Activated CD8-positive, alpha-beta memory T cell treated with anti-CD3 and anti-CD28 coated beads for 1 hour (primary cell): ENCODE measurements at places on chromosomes 7 and 10.

DNA sequence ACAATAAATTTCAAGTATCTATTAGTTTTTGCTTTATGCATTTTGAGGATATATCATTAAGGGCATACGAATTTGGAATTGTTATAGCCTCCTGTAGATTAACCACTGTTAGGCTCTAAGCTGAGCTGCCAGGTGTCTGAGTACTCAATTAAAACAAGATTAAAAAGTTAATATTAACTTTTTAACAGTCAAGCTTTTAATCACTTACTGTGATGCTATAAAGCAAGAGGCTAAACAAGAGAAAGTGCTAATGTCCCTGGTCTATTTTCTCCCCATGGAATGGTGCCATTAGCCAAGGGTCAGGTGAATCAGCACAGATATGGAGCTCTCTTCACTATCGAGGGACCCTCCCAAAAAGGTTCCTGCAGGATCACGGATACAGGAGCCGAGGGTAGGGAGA, 9.7 kb downstream of the GSAP start:
- no peak for DNase-seq

- DNase-seq: no peak
Observed at GRCh38 chr7:122553761-122554160, 145.2 kb downstream of the RNF133 start.

DNA sequence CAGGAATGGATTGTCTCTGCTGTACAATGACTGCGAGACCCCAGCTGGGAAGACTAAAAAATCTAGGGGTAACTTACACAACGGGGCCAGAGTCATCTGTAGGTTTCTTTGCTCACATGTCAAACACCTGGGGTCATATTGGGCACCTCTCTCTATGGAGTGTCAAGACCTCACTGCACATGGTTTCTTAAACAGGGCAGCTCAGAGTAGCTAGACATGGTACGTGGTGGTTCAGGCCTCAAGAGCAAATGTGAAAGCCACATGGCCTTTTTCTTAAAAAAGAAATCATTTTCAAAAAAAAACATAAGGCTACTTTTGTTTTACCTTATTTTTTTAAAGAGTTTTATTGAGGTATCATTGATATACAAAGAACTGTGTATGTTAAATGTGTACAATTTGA, 162.2 kb upstream of the ITGB1 start:
- DNase-seq: no peak

GRCh38 chr10:95121904-95122303, 52.6 kb upstream of the CYP2C8 start:
- DNase-seq: no peak

DNA sequence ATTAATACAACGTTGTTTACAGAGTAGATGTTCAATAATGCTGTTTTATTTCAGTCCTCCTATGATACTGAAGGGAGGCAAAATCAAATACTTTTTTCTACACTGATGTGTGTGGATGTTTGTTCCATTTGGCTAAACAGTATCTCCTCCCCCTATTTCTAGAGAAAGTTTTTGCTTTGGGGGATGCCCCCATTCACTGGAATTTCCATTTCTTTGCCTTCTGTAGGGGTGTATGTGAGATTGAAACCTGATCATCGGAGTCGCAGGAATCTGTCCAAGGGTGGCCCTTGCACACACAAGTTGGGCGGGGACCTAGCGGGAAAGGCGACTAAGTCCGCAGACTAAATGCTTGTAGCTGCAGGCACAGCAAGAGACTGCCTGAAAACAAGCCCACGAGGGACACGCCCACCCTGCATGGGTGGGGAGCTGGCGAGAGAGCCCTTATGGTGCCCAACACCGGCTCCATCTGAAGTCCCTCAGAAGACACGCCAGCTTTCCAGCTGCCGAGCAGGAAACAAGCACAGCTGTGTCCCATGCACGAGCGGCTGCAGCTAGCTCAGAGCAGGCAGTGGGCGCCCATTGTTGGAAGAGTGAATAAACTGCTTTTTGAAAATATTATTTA, 58.0 kb downstream of the ESYT2 start:
- DNase-seq: no peak

- DNase-seq: no peak
Observed at GRCh38 chr10:71727738-71728737, 8.5 kb upstream of the C10orf105 start.

DNA sequence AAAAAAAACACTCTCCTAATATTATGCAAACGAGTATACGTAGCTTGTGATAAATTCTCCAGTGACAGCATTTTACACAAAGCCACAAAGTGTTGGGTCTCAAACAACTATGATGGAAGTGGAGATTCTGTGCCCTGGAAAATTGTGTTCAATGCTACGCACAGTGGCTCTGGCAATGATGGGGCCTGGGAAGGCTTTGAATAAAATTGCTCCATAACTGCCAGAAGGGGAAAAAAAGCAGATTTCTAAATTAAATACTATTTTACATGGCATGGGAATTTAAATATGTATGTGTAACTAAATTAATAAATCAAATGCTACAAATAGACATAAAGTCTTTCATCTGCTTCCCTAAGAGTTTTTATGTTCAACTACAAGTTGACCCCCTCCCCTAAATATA, 306.7 kb downstream of the GRID1 start:
- DNase-seq: no peak

DNA sequence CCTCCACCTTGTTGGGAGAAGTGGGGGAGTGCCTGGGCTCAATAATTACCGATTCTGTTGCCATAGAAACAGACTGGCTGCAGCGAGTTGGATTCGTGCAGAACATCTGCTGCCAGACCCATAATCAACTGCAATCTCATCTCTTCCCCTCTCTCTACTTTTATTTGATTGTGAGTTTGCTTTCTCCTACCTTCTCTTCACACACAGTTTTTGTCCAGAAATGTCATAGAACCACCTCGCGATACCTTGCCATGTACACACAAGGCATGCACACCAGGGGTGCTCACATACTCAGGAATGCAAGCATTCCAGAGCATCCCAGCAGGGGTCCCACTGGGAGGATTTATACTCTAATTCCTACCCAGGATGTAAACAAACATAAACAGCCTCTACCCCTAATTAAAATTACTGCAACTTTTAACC, 262.2 kb upstream of the AOAH start:
- DNase-seq: no peak

- no peak for DNase-seq
Observed at GRCh38 chr10:3524086-3524960, 260.7 kb downstream of the KLF6 start.

DNA sequence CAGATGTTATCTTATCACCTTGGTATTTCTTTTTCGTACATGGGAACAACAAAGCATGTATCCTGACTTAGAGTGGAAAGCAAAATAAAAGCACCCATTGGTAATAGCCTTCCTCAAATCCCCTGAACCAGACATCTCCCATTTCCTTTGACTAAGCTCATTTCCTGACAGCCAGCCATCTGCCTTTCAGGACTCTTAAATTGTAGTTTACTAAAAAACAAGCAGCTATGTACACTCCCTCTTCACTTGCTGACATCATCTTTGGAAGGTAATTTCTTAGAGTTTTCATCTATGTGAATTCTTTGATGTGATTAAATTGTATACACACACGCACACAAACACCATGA, 40.7 kb downstream of the ARL4A start:
- no peak for DNase-seq

DNA sequence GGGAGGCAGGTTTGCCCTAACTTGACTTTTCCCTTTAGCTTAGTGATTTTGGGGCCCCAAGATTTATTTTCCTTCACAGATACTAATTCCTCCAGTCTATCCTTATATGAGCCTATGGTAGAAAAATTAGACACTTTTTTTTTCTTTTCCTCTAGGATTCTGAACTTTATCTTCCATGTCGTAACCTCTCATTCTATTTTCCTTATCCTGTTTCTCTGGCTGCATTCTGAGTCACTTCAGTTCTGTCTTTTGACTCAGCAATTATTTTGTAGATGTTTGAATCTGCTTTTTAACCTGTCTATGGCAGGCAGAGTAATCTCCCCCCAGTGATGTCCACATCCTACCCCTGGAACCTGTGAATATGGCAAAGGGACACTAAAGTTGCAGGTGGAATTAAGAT, 7.1 kb upstream of the NOD1 start:
- no peak for DNase-seq

GRCh38 chr7:132939495-132939894, 142.4 kb downstream of the CHCHD3 start:
- no peak for DNase-seq

DNA sequence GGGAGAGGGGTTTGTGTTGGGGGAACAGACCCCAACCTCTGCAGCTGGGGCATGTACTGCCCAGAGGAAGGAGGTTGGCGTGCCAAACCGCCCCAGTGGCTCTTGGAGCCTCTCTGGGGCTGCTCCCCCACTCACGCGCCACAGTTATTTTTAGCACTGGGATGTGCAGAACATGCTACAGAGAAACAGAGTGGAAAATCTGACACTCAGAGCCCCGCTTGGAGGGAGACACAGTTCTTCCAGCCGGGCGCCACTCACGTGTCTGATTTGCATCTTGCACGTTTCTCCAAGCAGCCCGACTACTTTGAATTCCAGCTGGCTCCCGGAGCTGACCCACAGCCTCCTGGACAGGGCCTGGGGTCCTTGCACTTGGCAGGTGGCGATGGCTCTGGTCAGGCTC, 182.0 kb downstream of the RPS24 start:
- no peak for DNase-seq

- no peak for DNase-seq
Observed at GRCh38 chr10:57864765-57865680, 402.7 kb downstream of the IPMK start.

DNA sequence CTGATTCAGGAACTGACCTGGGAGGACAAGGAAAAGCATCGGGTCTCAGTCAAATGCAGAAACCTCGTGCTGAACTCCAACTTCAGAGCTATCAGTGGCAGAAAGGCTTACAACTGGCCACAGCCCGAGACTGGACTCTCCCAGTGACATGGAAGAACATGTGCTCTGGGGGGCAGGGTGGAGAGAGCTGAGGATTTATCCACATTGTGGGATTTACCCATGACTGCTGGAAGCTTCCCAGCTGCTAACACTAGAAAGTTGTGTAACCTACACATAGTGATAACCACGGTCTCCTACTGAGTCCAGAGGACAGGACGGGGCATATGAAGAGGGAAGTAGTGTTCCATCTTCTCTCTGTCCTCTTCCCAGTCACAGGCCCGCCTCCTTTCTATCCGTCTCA, 103.4 kb downstream of the ITIH5 start:
- DNase-seq: no peak

DNA sequence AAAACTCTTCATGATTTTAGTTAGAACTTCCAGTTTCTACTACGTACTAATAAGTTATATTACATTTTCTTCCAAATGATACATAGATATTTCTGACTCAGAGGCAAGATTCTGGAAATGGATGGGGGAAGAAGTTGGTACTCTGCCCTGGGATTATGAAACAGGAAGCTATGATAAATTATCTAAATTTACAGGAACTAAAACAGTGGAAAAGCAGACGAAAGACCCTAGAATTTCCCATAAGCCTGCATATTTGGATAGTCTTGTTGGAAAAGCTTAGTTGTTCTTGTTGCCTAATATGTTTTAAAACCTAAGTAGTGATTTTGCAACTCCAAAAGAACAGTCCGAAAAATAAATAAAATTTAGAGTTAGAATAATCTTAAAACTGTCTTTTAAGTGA, 21.8 kb downstream of the CFAP69 start:
- DNase-seq: no peak

DNA sequence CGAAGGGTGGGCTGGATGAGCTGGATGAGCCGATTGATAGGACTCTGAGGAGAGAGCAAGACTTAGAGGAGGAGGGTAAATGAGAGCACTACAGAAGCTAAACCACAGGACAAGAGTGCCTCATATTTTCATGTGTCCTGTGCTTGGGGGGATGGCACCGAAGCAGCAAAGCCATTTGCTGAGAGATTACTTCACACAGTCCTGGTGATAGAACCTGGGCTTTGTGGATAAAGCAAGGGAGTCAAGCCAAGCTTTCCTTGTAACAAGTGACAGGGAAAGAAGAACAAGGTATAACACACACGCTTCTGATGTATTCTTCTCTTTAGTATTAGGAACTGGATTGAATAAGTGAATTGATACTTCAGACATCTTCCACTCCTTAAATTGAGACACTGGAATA, 253.7 kb downstream of the ANKRD7 start:
- no peak for DNase-seq

DNA sequence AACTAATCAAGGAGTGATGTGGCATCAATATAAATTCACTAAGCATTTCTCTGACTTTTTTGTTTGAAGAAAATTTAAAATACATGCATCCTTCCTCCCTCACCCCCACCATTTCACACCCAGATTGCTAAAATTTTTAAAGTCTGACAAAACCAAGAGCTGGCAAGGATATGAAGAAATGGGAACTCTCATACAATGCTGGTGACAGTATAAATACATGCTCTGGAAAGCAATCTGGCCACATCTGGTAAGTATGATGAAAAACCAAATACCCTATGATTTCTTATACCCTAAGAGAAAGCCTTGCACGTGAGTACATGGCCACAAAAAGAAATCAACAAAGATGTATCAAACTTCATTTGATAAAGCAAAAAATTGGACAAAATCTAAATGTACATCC, 31.2 kb downstream of the P4HA1 start:
- no peak for DNase-seq

- DNase-seq: no peak
Observed at GRCh38 chr10:9140373-9140772, 1085.9 kb downstream of the GATA3 start.

DNA sequence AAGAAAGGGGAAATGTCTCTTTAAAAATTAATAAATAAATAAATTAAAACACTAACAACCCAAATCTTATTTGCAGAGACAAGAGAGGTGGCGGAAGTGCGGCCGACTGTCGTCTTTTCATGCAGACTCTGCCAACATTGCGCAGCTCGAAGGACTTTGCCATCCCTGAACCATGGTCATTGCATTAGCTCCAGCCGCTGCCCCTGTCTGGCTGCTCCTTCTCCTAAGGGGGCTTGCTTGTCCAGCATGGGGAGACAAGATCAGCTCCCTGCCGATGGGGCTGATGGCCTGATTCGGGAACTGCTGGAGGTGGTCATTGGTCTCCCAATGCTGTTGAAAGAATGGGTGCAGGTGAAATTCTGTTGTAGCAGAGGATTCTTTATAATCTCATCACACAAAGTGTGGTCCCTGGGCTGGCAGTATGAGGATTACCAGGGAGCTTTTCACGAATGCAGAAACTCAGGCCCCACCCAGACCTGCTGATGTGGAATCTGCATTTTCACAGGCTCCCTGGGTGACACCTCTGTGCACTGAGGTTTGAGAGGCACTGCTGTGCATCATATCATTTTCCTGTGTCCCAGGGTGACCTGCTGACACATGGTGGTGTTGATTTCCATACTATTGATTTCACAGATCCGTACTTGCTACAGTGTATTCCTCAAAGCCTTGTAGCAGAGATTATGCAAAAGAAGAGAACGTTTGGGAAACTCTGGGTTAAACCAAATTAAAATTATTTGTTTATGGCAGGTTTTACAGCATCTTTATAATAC, 172.4 kb upstream of the ZMIZ1 start:
- no peak for DNase-seq

DNA sequence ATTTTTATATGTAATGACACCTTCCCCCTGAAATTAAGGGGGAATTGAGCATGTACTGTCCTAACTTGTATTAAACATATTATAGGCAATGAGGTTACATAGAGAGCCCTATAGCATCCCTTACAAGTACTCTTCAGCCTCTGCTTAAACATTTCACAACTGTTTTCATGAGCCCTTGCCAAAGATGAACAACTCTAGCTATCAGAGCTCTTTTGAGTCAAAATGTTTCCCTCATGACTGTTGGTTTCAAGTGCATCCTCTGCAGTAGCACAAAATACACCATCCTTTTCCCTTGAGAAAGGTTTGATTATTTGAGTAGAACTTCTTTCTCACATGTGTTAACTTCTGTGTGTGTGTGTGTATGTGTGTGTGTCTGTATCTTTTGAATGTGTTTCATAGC, 1157.6 kb upstream of the CELF2 start:
- no peak for DNase-seq
